ENCODE measurements at places on chromosomes 6 and 20. TPM values are rescaled to one million over a fixed set of nuclear protein-coding genes. Genes with fewer than 3 reads are reported as not detected.

The ADGRF1 gene
- not detected for total RNA-seq

The MAP7 gene
- 0.06 TPM for total RNA-seq

The DAAM2 gene
- 109 TPM for total RNA-seq

The DEFB124 gene
- total RNA-seq: not detected

The TMEM244 gene
- 0.52 TPM for total RNA-seq

The ID1 gene
- total RNA-seq: 775 TPM

The CASS4 gene
- total RNA-seq: 1.2 TPM

The LHFPL5 gene
- total RNA-seq: 0.17 TPM

The NINL gene
- 4.2 TPM for total RNA-seq

The NRN1 gene
- 40.7 TPM for total RNA-seq

The TENT5A gene
- 17.6 TPM for total RNA-seq

The DEFB132 gene
- not detected for total RNA-seq

The CITED2 gene
- total RNA-seq: 210 TPM

The ACSS1 gene
- 0.75 TPM for total RNA-seq

The KCNG1 gene
- total RNA-seq: 0.71 TPM

The HSD17B8 gene
- 9.1 TPM for total RNA-seq

The CRISP2 gene
- total RNA-seq: not detected

The ENPP4 gene
- 1.9 TPM for total RNA-seq

The SUMO4 gene
- total RNA-seq: 0.34 TPM

The PRDM1 gene
- total RNA-seq: 2.4 TPM

The CST8 gene
- total RNA-seq: not detected

The OOEP gene
- not detected for total RNA-seq

The LGSN gene
- 0.11 TPM for total RNA-seq

The NRM gene
- 19.9 TPM for total RNA-seq

The TOX2 gene
- total RNA-seq: 2.2 TPM

The RIPPLY2 gene
- not detected for total RNA-seq

The CLPSL2 gene
- total RNA-seq: not detected

The HLA-G gene
- not detected for total RNA-seq

The SAMD3 gene
- total RNA-seq: not detected

The SUPT3H gene
- 7.1 TPM for total RNA-seq

The C6orf52 gene
- total RNA-seq: not detected

The NMBR gene
- not detected for total RNA-seq

The GSS gene
- 112 TPM for total RNA-seq
